ENCODE measurements at places on chromosomes 12 and 14.

GRCh38 chr12:132481345-132481744 lies 8.6 kb upstream of the FBRSL1 start:
- DNase-seq: no peak

DNA sequence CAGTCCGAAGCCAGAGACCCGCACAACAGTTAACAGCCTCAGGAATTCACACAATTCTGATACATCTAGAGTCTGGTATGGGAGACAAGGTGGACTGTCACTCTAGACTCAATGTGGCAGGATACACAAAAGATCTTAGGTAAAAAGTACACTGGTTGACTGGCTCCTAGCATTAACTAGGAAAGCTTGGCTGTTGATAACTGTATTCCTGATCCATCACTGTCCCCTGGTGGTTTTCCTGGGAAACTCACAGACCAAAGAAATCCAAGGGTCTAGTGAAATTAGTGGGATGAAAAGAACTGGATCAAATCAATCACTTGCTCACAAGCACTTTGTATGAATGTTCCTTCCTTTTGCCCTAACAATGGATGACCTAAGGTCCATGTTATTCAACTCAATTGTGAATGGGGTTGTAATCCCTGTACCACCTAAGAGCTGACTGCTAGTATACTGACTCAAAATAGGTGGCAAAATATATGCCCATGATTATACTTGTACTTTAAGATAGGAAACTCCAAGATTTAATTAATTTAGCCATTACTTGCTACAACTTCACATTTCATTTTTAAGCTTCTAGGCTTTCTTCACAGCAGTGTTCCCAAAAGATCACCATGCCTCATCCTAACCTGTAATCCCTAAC lies 14.0 kb downstream of the NPC2 start:
- DNase-seq: peak; percentile 56

GRCh38 chr14:33696165-33696564 lies 254.7 kb downstream of the EGLN3 start:
- DNase-seq: no peak

- peak; percentile 47 for DNase-seq
Measured at GRCh38 chr12:32118806-32119205, 12.2 kb downstream of the BICD1 start.

DNA sequence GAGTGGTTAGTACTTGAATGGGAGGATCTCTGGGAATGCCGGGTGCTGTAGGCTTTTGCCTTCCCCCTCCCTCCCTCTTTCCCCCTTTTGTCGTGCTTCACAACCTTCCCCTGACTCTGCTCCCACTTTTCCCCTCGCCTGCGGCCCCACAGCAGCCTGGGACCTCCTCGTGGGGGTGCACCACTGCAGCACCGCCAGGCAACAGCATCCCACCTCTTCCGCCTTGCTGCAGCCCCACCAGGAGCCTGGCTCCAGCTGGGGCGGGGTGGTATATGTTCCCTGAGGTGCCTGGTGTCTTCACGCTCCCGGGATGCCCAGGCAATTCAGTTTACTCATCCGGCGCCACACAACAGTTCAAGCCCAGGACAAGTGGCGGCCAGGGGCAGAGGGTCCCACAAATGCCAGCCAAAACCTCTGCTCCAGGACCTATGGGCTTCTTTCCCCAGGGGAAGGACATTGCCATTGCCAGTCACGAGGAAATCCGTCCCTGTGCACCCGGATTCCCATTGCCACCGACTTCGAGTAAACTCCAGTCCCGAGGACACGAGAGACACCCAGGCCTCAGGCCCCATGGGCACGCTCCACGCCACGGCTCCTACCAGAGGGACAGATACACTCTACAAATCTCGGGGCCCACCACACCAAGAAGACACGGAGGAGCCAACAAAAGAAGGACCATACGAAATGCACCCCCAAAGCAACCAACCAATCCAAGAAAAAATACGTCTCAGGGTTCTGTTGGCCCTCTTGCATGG lies 181.7 kb downstream of the ALG10 start:
- no peak for DNase-seq

- no peak for DNase-seq
Measured at GRCh38 chr12:110345176-110345661, 58.3 kb downstream of the ANAPC7 start.

GRCh38 chr14:49621114-49621881 lies 699 bp downstream of the MGAT2 start:
- DNase-seq: peak; percentile 76

- DNase-seq: no peak
Measured at GRCh38 chr12:83527810-83528209, 841.1 kb downstream of the TMTC2 start.

DNA sequence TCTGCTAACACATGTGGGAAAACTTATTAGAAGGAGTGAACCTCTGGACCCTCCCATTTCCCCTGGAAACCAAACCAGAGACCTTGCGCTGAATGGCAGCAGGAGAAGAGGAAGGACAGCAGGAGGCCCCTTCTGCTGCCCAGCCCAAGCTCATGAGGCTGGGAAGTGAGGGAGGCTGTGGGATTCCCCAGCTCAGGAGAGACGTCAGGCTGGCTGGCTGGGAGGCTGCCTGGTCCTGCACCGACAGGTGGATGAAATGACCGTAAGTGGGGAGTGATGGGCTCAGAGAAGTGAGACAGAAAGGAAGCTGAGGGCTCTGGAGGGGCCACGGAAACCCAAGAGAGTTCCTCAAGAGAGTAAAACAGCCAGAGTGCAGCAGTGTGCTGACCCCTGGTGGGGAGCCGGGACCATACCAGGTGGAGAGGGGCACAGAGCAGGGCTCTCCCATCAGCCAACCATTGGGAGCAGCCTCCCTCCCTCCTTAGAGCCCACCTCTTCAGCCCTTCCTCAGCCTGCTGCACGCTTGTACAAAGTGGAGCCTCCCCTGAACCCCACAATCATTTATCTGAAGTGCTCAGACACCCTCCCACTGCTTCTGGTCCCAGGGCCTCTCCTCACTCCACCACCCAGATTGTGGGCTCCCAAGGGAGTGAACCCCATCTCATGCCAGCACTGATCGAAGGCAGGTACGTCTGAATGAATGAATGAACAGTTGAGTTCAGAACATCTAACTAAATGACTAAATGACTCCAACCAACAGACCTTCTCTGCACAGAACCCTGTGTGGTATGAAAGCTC lies 14.0 kb downstream of the TAMALIN start:
- DNase-seq: peak; percentile 62

DNA sequence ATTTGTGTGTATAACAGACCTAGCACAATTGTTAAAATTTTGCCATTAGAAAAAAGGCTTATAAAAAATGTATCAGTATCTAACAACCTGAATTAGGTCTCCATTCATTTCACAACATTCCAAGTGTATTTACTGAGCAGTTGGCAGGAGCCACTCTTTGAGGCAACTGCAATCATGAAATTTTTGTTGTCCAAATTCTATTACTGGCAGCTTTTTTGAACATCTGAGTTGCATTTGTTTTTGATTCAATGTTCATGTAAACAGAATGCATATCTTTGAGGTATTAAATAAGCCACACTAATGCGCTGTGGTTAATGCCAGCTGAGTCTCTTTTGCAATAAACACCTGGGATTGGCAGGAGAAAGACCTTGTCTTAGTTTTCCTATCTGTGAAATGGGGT lies 8.7 kb downstream of the KITLG start:
- DNase-seq: peak; percentile 59

- no peak for DNase-seq
Measured at GRCh38 chr12:93683410-93683809, 6.2 kb downstream of the CRADD start.

DNA sequence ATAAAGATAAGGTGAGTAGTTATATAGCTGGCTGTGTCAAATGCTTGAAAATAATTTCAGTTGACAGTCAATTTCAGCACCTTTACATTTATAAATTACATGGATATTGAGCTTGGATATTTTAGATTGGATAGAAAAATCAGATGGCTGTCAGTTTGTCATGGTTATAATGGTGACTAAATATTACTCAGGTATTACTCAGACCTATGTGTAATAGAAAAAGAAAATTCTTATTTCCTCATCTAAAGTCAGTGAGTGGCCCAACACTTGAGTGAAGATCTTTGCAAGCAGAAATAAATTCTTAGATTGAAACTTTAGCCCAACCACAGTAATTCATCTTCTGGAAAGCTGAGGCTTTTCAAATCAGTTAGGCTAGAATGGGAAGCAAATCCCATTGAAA lies 354.4 kb downstream of the NAV3 start:
- DNase-seq: peak; percentile 80

GRCh38 chr12:27635349-27635972 lies 60.8 kb upstream of the REP15 start:
- peak; percentile 79 for DNase-seq

DNA sequence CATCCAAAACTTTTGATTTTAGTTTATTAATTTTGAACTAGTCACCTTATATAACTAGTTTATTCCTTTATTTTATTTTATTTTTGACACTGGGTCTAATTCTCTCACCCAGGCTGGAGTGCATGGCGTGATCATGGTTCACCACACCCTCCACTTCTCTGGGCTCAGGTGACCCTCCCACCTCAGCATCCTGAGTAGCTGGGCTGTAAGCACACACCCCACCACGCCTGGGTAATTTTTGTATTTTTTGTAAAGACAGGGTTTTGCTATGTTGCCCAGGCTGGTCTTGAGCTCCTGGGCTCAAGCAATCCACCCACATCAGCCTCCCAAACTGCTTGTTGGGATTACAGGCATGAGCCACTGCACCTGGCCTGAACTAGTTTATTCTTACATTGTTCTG lies 17.3 kb downstream of the PCNX1 start:
- no peak for DNase-seq

- DNase-seq: peak; percentile 24
Measured at GRCh38 chr12:22990501-22990900, 365.5 kb downstream of the ETNK1 start.

DNA sequence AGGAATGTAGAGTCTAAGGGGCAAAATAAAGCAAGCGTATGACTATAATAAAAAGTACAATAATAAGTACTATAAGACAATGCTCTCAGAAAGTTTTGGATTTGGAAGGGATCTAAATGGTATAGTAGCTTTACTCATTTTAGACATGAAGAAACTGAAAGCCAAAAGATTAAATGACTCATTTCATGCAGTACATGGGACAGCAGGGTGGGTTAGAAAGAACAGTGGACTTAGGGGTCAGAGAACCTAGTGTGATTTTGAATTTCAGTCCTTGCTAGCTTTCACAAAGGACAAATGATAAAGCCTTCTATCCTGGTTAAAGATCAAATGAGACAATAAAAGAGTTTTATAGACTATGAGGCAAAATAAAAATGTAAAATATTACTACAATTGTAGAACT lies 6.8 kb upstream of the LEMD3 start:
- DNase-seq: no peak

- no peak for DNase-seq
Measured at GRCh38 chr12:49403971-49404450, 36.7 kb downstream of the SPATS2 start.

- DNase-seq: no peak
Measured at GRCh38 chr14:106694638-106695393, 1168.4 kb downstream of the TMEM121 start.

GRCh38 chr12:56719056-56719455 lies 6.0 kb downstream of the NACA start:
- no peak for DNase-seq

GRCh38 chr12:79295572-79295971 lies 395.2 kb downstream of the PAWR start:
- peak; percentile 6 for DNase-seq

DNA sequence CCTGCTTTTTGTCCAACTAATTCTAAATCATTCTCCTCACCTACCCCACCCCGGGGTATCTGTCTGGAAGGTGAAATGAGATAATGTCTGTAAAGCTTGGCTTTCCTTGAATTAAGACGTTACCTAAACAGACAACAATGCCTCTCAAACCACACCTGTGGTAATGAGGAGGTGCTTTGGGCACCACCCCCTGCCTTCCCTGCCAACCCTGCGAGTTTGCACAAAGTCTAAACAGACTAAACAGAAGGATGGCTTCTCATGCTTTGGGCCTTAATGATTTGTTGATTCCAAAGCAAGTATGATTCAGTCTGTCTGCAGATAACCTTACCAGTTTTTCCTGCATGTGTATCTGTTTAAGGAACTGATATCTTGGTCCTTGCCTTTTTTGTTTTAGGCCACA lies 82.4 kb downstream of the ZFC3H1 start:
- no peak for DNase-seq

DNA sequence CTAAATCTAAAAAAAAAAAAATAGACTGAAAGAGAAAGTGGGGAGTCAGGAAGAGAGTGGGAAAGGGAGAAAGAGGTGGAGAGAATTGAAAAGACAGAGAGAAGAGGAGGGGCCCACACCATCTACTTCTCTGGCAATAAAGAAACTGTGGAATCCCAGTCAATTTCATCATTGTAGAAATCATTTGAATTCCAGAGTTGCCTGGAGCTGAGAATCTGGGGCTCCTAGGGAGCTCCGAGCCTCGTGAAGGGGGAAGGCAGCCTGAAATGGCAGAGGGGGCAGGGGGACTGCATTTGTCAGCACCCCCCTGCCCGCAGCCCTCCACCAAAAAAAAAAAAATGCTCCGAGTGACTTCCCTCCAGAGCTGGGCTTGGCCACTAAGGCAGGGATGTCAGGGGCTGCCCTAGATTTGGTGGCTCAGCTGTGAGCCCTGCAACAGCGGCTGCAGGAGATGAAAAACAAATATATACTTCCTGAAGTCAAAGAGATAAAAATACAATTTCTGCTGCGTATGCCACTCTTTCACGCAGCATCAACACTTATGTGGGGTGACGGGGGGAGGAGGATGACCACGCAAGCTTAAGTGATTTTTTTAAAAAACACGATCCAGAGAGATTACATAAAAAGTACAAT lies 80.5 kb downstream of the BCL11B start:
- no peak for DNase-seq

- no peak for DNase-seq
Measured at GRCh38 chr12:10559244-10559643, 53.6 kb downstream of the EIF2S3B start.

DNA sequence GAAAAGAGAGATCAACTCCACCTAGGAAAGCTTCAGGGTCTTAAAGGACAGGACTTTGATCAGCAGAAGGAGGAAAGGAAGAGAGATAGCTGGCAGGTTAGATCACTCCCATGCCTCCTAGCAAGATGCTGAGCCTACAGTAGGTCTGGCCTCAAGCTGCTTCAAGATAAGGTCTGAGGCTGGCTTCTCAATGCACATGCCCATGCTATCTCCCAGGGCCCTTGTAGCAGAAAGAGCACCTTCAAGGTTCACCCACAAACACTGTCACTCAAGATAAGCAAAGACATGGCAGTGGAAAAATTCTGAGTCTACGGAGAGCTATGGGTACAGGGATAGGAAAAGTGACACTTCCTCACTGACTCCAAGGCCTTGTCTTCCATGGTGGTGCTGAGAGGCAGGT lies 14.3 kb downstream of the REM2 start:
- DNase-seq: no peak

DNA sequence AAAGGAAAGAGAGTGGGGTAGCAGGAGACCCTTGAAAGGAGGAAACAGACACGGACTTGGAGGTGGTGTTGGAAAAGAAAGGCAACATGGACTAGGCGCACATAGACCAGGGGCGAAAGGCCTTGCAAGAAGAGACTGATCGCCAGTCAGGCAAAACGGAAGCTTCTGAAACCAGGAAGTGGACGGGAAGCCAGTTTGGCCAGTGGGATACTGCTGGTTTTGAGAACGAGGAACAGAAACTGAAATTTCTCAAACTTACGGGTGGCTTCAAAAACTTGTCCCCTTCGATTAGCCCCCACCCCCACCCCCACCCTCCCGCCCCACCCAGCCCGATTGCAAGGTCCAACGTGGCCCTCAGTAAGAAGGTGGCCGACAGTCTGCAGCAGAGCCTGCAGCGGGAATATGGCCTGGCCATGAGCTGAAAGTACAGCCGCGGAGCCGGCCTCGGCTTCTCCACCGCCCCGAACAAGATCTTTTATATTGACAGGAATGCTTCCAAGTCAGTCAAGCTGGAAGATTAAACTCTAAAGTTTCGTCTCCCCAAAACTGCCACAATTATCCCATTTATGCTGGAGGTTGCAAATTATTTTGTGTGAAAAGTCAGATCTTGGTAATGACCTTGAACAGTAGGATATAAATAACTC lies 364.7 kb downstream of the BCAT1 start:
- no peak for DNase-seq
